ENCODE measurements at places on chromosomes 5 and 9.
A peak's percentile ranks its signal among the peaks of the same experiment; 100 is the strongest.

GRCh38 chr9:28718226-28718625 is 1144.9 kb upstream of the C9orf72 start:
- DNase-seq = no peak

DNA sequence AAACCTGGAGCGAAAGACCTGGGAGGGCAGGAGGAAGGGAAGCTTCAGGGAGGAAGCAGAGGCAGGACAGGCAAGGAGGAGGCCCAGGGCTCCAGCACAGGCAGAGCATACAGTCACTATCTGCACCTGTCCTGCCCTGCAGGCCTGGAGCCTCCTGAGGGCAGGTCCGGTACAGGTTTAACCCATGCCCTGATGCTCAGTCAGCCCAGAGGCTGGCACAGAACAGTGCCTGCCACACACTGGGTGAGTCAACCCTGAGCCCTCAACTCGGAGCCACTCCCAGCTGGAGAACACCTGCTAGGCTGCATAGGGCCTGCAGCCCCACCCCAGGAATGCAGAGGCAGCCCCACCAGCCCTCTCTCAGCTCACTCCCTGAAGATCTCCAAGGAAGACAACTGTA is 161.5 kb upstream of the PHYKPL start:
- no peak for DNase-seq

DNA sequence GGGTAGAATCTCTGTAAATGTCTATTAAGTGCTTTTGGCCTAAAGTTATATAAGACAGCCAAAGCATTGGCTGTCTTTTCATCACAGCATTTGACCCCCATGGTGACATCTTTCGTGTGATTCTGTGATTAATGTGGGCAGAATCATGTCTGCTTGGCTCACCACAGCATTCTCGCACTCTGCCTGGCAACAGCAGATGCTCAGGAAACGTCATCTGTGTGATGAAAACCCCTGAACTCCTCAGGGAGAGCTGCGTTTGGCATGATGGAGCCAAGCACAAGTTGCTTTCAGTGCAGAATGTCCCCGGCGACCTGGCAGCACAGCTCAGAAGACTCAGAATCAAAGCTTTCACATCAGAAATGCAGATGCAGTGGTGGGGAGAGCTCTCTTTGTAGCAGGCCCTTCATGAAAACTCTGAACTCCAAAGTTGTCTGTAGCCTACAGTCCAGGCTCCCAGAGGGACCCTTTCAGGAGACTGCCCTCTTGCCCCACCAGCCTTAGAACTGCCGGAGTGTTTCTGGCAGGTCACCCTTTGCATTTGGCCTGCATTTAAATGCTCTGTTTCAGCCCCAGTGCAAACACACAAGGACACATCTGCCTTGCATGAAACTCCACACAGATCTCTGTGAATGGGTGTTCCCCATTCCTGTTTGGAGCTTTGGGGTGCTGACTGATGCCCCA is 155.6 kb upstream of the PANK3 start:
- no peak for DNase-seq

- DNase-seq = peak; percentile 26
Observed at GRCh38 chr5:59673438-59674058, 220.0 kb downstream of the PDE4D start.

DNA sequence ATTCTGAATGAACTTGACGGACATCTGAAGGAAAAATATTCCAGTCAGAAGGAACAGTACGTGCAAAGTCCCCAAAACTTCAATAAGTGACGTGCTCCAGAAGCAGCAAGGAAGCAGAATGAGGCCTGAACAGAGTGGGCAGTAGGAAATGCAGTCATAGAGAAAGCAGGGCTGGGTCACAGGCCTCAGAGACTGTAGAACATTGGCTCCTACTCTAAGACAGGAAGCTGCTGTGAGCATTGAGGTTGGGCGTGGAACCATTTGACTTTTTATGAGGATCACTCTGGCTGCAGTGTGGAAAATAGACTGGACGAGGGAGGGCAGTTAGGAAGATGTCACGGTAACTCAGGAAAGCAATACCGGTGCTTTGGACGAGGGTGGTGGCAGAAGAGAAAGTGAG is 64.0 kb downstream of the DOCK8 start:
- no peak for DNase-seq

- DNase-seq = no peak
Observed at GRCh38 chr5:60495644-60496520, 204.1 kb downstream of the DEPDC1B start.

- no peak for DNase-seq
Observed at GRCh38 chr9:111161015-111161415, 122.7 kb upstream of the LPAR1 start.

DNA sequence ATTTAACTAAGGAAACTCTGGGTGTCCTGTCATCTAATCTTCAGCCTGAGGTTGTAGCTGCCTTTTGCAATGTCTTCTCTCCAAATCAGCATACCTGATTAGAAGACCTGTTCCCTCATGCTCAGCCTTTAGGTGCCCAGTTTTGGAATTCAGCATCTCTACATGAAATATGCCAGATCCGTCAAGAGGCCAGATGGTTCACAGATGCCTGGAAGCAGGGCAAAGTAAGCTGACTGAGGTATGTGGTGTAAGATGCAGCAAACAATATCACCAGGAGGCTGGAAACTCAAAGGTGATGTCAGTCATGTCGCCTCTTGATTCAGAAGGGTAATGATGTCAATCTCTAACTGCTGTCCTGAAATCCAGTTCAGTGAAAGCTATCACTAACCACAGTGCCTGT is 324.4 kb downstream of the PRELID2 start:
- no peak for DNase-seq

DNA sequence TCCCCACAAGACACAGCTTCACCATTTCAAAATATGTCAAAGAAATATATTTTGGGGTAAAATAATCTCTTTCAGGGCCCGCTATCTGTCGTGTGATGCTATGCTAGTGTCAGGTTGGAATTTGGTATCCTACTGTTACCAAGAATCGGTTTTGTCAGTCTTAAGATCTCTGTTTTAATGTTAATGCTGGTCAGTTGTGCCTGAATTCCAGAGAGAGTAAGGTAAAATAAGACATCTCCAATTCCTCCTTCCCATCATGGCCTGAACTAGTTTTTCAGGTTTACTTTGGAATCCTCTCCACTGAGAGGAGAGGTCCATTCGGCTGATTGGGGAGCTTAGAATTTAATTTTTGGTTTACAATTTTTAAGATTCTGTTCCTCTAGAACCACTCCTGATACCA is 10.4 kb upstream of the BTF3 start:
- no peak for DNase-seq

Measured in NCI-H1048 (cell line).